ENCODE measurements at places on chromosomes 3 and 15. TPM values are rescaled to one million over a fixed set of nuclear protein-coding genes. Genes with fewer than 3 reads are reported as not detected.

DNA sequence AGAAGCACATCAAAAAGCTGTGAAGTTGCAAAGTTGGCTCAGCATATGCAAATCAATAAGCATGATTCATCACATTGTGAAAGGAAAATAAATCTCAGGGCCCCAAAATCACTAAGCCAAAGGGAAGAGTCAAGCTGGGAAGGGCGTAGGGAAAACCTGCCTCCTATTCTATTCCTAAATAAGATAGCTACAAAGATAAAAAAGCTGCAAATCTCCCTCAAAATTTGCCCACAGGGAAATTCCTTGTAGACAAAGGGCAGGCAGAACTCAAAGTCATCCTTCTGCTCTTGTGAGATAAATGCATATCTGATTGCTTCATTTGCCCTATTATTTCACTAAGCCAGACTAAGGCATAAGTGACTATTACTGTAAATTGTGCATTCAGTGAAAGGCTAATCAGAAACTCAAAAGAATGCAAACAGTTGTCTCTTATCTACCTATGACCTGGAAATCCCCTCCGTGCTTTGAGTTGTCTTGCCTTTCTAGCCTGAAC lies 30.5 kb upstream of the CCNL1 start:
- no peak for DNase-seq

IL17RE gene
- 1.2 TPM for total RNA-seq

GCSAM gene
- 7.5 TPM for total RNA-seq

SUCLG2 gene
- 64.2 TPM for total RNA-seq

Measured in activated naive CD8-positive, alpha-beta T cell treated with anti-CD3 and anti-CD28 coated beads for 36 hours (primary cell).